ENCODE measurements at places on chromosomes 4 and X.

GRCh38 chr4:20462426-20463175 lies 210.9 kb downstream of the SLIT2 start:
- DNase-seq: no peak

DNA sequence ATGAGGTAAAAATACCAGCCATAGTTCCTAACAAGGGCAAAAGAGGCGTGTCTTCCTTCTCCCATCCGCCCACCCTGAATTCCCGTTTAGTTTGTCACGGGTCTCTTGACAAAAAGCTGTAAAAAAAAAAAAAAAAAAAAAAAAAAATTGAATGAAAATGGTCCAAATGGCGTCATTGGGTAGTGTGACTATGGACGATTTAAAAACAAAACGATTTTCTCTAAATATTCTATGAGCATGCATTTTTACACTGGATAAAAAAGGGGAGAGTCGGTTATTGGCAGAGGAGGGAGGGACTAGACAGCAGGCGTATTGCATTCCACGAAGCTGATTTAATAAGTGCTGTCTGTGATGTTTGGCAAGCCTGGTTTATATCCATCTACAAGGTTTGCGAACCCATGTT lies at the start of gene FAM133A:
TSS of gene FAM133A (plus strand) at position 338 of the 403 bp plus-strand sequence. CDS start 35,214 bp downstream, outside the sequence.
- no peak for DNase-seq

DNA sequence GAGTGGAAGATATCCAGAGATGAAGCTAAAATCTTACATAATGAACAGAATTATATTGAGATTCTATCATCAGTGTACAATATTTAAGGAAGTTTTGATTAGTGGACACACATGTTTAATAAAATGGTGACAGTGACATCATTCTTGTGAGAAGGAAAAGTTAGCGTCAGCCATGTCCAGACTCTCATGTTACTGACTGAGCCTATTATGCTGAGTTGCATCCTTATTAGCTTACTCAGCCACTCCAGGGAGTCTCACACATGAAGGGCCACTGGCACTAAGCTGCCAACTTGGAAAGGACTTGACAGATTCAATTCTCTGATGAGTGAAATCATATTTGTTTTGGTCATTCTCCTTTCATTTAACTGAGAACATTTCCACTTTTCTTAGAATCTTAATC lies 170.6 kb downstream of the BANK1 start:
- DNase-seq: no peak

DNA sequence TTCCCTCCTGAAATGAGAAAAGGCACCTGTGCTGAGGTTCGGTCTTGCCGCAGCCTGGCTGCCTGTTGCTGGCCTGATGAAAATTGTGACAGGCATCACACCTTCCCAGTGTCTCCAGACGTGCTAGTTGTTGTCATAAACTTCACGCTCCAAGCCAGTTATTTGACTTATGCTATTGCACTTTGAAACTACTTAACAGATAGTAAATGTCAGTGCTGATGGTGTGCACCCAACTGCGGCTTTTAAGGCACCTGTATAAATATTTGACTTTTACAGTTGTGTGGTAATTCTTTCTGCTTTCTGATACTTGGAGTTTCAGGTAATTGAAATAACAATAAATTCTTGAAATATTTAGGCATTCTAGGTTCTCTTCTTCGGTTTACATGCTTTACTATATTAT lies 1.8 kb downstream of the WWC2 start:
- no peak for DNase-seq

DNA sequence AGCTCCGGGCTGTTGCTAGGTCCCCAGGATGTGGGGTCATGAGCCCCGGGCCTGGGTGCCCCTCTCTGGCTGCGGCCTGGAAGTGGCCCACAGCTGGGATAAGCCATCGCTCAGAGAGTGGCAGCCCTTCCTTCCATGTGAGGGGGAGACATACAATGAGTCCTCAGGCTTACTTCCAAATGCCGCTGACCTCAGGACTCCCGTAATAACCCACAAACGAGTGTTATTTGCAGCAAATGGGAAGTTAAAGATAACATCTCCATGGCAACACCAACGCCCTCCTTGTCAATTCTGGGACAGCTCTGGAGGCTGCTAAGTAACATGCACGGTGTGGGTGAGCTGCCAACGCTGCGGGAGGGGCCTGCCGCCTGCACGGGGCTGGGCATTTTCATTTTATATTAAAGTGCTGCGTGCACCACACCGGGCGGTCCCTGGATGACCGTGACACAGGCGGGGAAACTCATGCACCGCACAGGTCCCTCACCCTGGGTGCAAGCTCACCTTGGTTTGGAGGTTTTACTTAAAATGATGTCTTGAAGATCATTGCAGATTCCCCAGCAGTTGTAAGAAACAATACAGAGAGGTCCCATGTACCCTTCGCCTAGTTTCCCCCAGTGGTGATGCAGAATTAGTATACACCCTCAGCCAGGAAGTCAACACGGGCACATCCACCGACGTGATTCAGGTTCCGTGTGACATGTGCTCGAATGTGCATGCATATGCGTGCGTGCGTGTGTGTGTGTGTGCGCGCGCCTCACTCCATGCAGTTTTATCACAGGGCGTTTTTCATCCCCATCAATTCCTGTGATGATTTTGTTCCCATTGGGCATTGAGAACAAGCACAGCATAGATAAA lies 79.4 kb downstream of the ABLIM2 start:
- DNase-seq: peak; percentile 39

DNA sequence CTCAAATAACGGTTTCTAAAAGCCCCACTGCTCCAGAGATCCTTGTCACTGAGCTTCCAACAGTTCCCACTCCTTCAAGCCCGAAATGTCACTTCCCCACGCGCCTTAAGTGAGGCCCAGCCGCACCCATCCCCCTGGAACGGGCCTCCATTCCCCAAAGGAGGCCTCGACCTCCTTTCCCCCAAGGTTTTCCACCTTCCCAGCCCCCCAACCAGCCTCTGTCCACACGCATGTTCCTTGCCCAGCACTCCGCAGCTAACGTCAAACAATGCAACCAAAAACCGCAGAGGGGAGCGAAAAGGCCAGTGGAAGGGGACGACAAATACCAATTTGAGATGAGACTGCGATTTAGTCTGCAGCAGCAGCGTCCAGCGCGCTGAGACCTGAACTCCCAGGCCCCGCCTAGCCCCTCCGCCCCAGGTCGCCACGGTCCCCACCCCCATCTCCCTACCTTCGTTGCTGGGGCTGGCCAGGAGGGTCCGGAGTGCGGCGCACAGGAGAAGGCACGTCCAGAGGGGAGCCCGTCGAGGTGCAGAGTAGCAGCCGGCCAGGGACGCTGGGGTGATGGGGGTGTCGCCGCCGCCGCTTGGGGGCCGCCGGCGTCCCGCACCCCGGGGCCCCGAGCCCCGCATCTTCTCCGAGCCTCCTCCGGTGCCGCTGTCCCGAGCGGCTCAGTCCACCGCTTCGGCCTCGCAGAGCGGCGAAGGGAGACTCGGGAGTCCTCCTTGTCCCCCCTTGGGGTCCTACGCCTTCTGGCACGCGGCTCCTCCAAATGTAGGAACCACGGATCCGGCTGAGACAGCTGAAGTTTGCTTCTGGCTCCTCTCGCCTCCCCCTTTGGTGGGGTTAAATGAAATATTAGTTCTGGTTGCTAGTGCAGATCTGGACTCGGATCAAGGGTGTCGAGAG lies 924 bp downstream of the EPHA5 start:
- DNase-seq: no peak
